Stimulated activated CD8-positive, alpha-beta memory T cell treated with anti-CD3 and anti-CD28 coated beads, Interleukin-7, amount 100 ng/mL, for 24 hours (primary cell): ENCODE measurements at places on chromosomes 12 and 14.

DNA sequence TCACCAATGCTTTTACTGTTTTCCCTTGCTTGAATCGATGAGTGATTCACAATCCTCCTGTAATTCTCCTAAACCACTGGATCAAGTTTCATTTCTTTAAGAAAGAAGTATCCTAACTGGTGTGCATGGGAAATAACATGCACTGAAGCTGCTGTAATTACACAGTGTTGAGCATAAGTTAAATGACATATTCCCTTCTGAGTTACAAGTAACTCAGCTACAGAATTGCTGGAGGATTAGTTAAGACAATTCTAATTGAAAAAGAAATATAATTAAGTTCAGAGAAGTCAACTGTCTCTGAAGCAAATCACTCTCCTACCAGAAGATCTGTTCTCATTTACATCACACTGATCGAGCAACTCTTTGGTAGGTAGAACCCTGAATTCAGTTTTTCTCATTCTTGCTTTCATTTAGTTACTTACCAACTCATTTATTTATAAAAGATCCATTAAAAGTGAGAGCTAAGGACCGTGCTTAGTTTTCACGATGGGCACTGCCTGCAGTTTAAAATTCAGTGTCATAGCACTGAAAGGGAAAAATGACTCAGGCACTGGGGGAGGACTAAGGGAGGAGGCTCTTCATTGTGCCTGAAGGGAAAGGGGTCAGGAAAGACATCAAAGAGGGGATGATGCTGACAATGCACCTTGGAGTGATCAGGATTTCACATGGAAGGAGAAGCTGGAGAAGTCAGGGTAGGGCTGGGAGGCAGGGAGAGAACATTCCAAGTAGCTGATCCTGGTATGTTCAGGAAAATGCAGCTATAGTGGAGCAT lies 327.2 kb downstream of the EMP1 start:
- no peak for DNase-seq

DNA sequence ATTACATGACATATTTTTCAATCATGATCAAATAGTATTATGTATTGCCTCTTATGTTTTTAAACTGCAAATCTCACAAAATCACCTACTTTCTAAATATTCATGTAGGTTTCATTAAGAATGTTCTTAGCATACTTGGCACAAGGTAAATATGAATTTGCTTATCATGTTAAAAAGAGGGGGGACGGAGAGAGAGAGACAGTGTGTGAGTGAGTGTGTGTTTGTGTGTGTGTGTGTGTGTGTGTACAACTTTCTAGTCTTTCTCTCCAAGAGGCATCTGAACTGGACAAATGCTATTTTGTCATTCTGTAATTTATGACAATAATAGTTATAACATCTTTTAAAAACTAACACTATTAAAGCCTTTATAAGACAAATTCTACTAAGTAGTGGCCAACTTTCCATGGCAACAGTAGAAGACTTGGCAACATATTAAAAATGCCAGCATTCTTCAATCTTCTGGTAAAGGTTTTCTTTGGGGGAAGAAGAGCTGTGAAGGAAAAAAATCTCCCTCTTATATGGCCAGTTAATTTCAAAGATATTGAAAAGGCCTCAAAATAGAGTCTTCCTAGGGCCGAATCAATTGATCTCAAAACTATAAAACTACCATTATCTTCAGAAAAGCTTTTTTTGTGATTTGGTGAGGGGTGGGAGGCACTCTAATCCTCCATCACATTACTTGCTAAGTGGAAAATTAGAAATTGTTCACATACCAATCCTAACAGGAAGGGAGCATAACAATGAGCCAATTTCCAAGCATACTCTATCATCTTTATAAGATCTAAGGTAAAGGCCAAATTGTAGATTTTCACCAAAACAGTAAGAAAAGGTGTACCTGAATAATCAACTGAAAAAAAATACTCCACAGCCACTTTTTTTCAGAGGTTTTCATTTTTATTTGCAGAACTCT lies 28.2 kb downstream of the CDK17 start:
- no peak for DNase-seq

GRCh38 chr12:17017402-17017801 lies 411.4 kb upstream of the LMO3 start:
- DNase-seq: no peak

DNA sequence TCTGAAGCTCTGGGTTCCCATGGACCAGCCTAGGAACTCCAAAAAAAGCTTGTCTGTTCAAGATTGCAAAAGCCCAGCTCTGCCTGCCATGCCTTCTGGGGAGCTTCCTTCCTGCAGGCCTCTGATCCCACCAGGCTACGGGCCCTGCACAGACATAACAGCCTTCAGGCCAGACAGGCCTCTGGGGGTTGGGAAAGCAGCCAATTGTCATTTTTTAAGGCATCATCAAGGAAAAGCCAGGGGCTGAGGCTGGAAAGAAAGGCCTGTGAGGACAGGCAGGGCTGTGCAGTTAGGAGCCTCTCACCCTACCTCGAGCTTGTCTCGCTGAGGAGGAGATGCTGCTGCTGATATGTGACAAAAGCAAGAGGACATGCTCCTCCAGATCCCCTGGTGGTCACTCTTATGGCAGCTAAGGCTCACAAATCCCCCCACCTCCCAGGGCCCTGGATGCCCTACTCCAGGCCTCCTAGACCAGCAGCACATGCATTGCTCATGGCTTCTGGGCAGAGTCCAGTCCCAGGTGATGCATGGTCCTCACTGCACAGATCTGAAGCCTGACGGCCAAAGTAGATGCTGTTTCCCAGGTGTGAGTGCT lies 2.9 kb downstream of the TMEM229B start:
- no peak for DNase-seq

DNA sequence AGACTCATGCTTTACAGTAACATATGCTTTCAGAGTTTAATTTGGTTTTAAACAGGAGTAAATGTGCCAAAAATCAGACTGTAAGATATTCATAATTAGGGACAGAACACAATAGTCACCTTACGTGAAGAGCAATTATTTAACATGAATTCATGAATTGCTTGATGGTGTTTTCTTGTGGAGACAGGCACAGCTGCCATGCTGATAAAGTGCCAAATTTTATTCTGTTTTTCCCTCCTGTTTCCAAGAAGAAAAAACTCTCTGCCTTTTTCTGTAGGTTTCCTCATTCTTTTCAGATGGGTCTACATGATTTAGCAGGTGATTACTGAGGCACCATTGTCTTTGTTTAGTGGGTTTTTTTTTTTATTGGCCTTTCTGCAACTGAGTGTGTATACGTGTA lies 80.1 kb downstream of the C12orf42 start:
- no peak for DNase-seq

DNA sequence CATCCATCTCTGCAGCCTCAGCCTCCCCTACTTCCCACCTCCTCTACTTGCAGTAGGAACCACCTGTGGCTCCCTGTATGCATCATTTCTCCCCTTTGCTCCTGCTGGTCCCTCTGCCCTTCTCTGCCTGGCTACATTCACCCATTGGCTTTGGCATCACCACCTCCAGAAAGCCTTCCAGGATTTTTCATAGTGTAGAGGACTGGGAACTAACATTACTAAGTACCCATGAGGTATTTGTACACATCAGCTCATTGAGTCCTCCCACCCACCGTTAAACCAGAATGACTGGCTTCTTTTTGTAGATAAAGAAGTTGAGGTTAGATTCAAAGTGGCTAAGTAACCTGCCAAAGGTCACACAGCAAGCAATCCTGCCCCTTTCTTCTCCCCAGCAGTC lies 17.1 kb downstream of the SYNE3 start:
- DNase-seq: no peak

GRCh38 chr14:93094121-93094918 lies 21.4 kb downstream of the ITPK1 start:
- no peak for DNase-seq

GRCh38 chr14:26137161-26137560 lies 460.7 kb downstream of the NOVA1 start:
- no peak for DNase-seq

GRCh38 chr12:121754836-121755235 lies 38.7 kb downstream of the RHOF start:
- DNase-seq: no peak

- DNase-seq: no peak
These were observed 75.5 kb upstream of the RERGL start for GRCh38 chr12:18165422-18165871.
